Stimulated activated naive CD4-positive, alpha-beta T cell (primary cell): ENCODE measurements at places on chromosomes 1 and 21.

DNA sequence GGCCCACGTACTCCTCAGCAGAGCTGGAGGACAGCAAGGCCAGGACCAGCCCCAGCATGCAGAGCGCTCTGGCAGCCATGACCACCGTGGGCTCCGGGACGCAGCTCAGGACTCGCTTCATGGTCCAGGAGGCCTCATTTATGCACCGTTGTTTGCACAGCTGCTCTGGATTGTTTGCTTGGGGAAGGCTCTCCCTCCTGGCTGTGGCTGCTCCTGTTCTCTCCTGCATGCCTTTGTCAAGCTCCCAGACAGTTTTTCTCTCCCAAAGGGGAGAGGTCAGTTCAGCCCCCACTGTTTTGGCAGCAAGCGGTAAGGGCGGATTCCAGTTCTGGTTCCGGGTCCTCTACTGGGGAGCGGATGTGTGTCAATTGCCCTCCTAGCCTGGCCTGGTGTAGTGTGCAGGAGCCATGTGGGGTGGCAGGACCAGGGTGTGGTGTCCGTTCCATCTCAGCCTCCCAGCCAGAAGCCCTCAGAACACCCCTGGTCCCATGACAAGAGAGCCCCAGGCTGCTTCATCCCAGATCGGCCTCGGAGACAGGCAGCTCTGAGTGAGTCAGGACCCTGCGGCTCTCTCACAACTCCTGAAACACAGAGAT, at the start of gene TFF3:
Gene TFF3 (minus strand): TSS at position 114 of the 596 bp plus-strand sequence. CDS start 35 bp downstream, at position 79.
- DNase-seq = no peak

DNA sequence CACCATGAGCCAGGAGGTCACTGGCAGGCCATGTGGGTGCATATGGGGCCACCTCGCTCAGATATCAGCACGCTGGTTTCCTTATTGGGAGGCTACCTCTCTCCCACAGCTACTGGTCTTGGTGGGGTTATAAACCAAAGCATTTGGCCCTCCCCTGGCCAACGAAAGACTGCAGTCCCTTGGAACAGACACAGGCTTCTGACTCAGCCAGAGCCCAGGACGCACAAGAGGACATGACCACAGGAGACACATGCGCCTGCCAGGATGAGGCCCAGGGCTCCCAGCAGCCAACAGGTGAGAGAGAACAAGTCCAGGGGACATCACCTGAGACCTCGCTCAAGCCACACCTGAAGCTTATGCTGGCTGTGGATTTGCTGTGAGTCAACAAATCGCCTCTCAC, 13.8 kb downstream of the NPHP4 start:
- no peak for DNase-seq

GRCh38 chr1:159746666-159747065, 32.3 kb upstream of the CRP start:
- no peak for DNase-seq

- no peak for DNase-seq
Measured at GRCh38 chr1:938088-938683, 14.5 kb downstream of the SAMD11 start.

GRCh38 chr1:160416369-160416768, 16.0 kb downstream of the VANGL2 start:
- no peak for DNase-seq

DNA sequence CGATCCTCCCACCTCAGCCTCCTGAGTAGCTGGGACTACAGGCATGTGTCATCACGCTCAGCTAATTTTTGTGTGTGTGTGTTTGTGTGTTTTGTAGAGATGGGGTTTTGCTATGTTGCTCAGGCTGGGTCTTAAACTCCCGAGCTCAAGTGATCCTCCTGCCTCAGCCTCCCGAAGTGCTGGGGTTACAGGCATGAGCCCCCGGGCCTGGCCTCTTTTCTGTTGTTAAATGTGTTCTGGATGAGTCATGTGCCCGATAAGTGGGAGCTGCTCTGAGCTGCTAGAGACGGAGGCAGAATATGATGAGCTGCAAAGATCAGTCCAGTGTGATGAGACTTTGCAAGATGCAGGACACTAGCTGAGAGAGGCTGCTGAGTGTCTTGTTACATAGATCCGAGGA, 75.5 kb downstream of the VPS13D start:
- no peak for DNase-seq

DNA sequence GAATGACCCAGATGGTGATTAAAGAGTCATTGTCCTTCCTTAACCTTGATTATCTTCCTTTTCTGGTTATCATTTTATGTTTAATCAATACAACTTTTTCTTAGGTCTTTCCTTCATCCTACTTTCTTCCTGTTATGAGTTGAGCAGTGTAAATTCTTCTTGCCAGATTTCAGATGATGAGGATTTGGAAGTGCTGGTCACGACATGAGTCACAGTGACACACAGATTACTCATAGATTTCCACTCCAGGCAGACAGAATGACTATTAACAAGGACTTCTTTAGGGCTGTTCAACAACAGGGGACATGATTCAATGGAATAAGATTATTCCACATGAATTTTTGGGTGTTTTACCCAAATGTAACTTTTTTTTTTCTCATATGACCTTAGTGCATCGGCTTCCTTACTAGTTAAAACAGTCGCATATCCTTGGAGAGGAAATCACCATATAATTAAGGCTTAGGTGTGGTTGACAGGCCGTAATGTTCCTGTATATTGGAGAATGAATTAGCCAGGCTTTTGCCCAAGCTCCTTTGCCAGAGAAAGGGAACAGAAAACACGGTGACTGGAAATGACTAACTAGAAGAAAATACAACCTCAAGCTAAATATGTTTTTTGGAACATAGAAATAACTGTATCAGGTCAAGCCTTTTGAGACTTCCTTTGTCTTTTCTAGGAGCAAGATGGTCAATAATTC, 44.2 kb downstream of the PRRX1 start:
- DNase-seq = no peak

- no peak for DNase-seq
Measured at GRCh38 chr1:175471039-175471800, 272.2 kb downstream of the TNR start.

DNA sequence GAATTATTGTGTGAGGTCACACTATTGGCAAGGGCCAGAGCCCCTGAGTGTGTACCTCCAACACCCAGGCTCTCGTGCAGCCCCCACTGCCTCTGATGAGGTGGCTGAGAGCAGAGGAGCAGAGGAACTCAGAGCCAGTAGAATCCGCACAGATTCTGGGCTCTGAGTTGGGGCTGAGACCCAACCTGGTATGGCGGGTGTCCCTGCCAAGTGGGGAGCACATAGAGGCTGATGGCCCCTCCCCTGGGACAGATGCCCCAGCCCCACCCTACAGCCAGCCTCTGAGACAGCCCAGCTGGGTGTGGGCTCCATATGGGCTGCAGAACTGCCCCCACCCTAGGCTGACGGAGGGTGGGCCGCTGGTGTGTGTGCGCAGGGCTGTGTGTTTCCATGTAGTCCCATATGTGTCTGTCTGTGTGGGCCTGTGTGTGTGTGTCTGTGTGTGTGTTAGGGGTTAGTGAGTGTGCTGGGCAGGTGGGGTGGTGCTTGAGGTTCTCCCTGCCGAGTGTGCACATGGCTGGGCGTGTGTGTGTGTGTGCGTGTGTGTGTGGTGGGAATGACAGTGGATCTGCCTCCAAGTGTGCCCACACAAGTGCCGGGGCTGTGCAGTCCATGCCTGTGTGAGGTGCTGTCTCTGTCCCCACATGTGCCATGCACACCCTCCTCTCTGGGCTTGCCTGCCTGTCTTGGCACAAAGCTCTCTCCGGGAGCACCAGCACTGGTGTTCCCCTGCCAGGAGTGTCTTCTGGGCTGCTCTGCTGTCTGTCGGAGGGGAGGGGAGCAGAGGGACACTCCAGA, 24.4 kb downstream of the FOXO6 start:
- DNase-seq = no peak

DNA sequence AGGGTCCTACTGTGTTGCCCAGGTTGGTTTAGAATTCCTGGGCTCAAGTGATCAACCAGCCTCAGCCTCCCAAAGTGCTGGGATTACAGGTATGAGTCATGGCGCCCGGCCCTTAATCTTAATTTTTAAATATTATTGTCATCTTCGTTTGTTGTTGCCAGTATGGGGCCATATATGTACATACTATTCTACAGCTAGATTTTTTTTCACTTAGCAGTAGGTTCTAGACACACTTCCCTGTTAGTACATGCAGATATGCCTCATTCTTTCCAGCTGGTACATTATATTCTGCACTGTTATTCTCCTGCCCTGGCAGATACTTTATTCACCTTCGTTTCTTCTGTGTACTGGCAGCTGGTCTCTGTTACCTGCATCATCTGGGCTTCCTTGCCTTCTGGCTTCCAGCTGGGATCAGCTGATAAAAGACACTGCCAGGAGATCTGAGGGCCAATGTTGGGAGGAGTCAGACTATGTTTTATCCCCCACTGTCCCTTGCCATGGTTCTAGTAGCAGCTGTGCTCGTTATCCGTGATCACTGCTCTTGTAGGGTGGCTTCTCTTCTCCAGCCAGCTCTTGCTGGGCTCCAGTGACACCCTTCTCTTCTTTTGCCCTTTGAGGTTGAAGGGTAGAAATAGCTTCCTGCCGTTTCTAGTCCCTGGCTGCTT, 24.7 kb downstream of the ST3GAL3 start:
- DNase-seq = no peak

- DNase-seq = no peak
Measured at GRCh38 chr1:180946056-180946455, 33.4 kb downstream of the KIAA1614 start.

- DNase-seq = no peak
Measured at GRCh38 chr1:156801409-156802121, 15.1 kb downstream of the SH2D2A start.

DNA sequence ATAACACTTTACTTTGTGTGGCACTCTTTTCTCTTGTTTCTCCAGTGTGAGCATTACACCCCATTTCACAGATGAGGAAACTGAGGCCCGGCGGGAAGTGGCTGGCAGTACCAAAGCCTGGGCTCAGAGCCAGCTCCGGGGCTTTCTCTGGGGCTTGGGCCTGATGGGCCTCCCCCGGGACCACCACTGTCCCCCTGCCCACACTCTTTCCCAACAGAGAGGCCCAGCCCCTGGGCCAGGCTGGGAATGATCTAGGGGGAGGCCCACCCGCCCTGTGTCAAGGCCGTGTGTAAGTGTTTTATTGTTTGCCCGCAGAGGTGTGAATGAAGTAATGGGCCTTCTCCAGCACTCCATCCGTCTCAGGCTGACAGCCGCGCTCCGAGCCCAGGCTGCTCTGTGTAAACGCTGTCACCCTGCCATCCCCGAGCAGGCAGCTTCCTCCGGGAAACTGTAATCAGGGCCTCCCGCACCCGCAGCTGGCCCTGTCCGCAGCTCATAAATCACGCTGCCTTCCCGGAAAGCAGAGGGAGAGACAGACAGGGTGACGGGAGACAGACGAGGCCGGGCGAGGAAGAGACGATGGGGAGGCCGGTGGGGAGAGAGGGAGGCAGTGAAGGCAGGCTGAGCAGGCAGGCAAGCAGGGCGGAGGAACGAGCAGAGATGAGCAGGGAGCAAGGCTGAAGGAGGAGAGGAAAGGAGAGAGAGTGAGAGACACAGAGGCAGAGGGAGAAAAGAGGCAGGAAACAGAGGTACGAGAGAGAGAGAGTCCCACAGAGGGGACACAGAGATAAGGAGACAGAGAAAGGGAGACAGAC, 109.7 kb upstream of the ZBTB40 start:
- no peak for DNase-seq

- DNase-seq = no peak
Measured at GRCh38 chr1:4063516-4063915, 163.4 kb upstream of the C1orf174 start.

GRCh38 chr1:85372683-85373377, 92.1 kb downstream of the DDAH1 start:
- no peak for DNase-seq

- no peak for DNase-seq
Measured at GRCh38 chr1:236657398-236657797, 28.9 kb upstream of the ACTN2 start.

DNA sequence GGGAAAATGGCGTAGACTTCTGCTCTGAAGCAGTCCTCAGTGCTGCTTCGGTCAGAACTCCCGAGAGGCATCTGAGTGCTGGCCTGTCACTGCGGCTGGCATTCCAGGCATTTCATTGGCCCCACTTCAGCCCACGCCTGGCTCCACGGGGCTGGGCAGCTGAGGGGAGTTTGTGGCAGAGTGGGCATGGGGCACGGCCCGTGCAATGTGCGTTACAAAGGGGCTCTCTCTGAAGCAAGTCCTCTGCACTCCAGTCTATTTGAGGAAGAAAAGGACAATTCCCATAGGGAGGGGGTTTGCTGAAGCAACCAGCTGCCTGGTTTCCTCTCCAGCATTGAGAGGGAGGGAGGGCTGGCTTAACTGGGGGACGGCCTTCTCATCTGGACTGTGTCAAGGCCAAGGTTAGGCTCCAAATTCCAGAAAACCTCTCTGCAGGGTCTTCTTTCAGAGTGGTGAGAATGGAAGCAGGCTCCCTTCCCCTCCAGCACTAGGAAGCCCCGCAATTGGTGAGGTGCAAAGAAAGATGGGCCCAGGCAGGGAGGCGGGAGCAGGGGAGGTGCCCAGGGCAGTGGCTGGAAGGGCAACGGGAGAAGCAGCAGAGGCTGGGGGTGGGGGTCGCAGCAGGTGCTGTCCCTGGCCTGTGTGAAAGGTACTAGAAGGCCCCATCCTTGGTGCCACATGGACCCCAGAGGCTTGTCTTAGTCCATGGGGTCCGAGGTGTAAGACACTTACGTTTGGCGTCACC, 21.1 kb upstream of the GPR157 start:
- no peak for DNase-seq

DNA sequence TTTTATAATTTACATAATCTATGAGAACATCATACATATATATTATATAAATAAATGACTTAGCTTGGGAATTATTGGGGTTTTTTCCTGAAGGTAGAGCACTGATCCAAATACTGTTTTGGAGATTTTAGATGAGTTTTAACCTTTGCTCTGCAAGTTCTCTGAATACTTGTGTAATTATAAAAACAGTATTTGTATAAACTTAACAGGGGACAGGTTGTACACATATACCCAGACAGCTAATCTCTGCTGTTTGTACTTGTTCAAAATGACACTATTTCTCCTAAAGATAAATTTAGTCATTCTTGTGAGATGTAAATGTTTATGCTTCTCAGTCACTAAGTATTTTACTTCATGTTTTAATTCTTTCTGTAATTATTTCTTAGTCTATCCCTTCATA, 8.7 kb downstream of the AGL start:
- no peak for DNase-seq

DNA sequence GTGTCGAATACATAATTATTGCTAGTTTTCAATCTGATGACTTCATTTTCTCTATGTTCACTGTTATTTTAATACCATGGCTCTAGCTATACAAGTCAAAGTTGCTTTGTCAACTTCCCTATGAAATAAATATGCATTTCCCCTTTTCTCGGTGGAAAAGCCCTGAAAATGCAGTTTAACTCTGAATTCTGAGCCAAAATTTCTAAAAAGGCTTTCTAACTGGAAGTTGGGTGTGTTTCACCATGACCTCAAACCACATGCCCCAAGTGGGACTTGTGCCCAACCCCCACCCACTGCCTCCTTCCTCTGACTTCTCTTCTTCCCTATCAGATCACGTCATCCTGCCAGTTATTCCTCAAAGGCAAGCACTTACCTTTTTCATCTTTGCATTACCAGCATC, 8.9 kb downstream of the MKNK1 start:
- no peak for DNase-seq

DNA sequence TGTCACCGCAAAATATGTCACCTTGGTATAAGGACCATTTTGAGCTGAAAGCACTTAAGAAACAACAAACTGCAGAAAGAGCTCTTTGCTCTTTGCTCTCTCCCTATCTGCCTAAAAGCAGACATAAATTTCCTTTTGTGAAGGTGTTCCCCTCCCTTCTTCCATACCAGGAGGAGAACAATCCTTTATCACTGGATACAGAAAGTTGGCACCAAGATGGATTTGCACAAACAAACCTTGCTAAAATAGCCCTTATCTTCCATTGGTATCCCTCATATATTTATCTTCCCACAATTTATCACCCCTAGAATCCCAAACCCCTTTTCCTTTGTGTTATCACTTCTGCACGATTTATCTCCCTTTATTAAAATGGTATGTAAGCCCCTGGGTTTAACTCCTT, 51.4 kb downstream of the DPYD start:
- no peak for DNase-seq
